ENCODE measurements at places on chromosomes 7 and 10.

DNA sequence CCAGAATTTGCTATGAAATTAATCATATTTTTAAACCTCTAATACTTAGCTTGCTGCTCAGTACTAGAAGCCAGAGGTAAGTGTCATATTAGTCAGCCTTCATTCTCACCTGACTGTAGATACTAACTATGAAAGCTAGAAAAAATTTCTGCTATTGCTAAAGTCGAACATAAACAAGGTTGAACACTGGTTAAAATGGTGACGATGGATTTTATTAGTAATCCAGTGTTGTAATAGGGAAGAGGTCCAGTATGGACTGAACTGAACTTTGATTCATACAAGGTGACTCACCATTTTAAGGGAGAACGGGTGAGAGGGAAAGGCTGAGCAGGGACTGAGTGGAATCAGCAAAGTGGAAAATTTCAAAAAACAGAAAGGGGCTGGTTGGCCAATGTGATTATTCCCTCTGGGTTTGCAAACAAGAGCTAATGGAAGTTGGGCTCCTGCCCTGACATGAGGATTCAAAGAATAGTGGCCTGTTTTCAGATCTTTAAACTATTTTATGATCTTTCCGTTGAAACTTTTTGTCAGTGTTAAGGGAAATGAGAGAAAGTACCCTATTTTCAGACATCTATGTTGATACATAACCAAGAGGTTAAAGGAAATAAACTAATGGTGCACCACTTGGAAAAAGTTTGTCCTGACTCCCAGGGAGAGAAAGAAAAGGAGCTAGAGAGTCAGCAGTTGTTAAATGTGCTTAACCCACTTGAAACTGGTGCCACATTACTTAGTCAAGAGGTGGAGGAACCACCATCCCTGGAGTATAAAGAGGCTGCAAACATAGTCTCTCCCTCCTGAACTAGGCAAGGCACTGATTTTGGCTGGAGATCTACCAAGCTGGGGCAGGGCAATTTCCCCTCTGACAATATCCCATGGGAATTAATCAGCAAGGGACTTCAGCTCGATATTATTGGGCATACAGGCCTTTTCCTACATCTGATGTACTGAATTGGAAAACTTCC lies 15.3 kb upstream of the AKR1C1 start:
- DNase-seq, result no peak

GRCh38 chr7:19554581-19554980 lies 154.3 kb downstream of the POLR1F start:
- DNase-seq, result no peak

DNA sequence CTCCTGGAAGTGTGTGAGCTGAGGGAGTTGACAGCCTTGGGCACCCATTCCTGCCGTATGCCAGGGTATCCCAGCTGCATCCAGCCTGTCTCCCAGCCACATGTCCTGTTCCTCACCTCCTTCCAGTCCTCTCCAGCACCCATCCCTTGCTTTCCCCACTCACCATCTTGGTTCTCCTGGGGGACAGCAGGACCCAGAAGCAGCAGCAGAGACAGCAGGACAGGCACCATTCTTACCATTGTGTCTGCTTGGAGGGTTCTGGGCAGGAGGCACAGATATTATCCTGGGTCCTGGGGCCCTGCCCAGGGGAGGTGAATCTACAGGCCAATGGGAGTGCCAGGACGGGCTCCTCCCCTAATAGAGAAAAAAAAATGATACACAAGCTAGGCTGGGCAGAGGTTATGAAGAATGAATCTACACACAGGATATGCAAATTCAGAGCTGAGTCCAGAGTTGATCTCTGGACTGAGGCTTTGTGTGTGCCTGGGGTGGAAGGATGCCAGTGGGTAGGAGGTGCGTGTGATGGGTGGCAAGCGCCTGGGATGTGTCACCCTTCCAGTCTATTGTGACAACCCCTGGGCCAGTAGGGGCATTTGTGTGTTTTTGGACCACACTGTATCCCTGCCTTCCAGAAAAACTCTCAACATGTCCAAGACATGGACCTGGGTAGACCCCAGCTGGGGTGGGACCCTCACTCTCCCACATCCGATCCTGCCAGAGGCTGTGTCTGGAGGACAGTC lies at the start of gene AZGP1:
AZGP1 (minus strand) TSS at position 250 of the 740 bp plus-strand sequence; CDS start at position 239, 11 bp downstream.
- no peak for DNase-seq

DNA sequence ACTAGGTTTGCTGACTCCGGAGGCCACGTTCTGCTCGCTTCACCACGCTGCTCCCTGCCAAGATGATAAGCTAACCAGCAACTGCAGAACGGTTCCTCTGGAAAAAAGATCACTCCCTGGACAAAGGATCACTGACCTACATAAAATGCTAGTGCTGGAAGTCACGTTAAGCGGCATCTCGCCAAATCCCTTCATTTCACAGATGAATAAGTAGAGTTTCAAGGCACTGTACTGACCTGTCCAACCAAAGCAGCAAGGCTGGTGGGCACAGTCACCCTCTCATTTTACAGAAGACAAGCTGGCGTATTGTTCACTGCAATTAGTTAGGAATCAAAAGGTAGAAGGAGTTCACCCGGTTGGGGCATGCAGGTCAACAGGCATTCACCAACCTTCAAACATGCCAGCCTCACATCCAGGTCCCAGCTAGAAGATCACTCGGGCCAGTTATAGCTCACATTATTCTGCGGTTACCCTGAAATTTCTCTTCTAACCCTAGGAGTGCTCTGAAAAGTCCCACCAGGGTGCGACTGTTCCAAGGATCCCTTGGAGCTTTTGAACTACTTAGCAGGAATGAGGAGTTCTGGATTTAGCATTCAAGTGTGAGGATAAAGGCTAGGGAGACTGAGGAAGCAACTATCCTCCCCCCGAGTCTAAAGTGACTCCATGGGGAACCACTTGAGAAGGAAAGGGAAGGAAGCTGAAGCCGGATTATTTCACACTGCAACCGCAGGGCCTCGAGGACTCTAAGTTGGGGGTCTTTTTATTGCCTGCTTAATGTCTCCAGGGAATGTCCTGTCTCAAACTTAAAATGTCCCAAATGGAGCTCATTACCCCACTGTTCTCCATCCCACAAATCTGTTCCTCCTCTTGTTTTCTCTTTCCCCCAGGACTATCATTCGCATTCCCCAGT lies 32.8 kb downstream of the HIPK2 start:
- DNase-seq, result no peak

DNA sequence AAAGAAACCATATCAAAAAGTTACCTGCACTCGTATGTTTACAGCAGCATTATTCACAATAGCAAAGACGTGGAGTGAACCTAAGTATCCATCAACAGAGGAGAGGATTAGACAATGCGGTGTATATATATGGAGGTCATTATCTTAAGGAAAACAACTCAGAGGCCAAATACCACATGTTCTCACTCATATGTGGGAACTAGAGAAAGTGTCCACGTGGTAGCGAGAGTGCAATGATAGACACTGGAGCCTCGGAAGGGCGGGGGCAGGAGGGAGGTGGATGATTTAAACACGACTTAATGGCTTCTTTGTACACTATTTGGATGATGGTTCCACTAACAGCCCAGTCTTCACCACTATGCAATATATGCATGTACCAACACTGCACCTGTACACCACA lies 40.1 kb upstream of the RNF32 start:
- DNase-seq, result no peak

DNA sequence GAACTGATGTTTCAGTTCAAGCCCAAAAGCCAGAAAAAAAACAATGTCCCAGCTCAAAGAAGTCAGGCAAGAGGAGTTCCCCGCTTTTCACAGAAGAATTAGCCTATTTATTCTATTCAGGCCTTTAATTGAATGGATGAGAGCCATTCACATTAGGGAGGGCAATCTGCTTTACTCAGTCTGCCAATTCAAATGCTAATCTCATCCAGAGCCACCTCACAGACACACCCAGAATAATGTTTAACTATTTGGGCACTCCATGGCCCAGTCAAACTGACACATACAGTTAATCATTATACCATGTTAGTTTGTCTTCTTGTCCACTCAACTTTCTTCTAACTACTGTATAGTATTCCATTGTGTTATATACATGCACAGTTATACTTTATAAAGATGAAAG lies 2.6 kb upstream of the NPSR1 start:
- DNase-seq, result no peak
